Neural crest cell (in vitro differentiated cells): ENCODE measurements at places on chromosomes 11 and 22. TPM values are rescaled to one million over a fixed set of nuclear protein-coding genes. Genes with fewer than 3 reads are reported as not detected.

DNA sequence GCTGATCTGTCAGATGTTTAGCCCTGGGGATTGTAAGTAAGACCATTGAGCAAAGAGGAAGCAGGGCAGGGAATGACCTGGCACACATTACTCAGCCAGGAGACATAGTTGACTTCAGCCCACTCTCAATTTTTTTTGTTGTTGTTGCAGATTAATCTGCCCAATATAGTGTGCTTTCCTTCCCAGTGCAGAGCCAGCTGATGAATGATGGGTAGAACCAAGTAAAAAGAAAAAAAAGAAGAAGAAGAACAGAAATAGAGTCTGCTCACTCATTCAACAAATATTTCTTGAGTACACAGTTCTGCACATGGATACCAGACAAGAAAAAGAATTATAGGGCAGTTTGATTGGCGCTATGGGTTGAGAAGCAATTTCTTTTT is 292.7 kb downstream of the ETS1 start:
- H3K27me3 ChIP-seq: peaks cover 3% of the 10 kb centered on the region
- H3K4me1 ChIP-seq: peaks cover 56% of the 10 kb centered on the region
- DNase-seq: no peak

SLC36A4 gene
- 34.4 and 37.7 TPM in 2 replicates for total RNA-seq

DNA sequence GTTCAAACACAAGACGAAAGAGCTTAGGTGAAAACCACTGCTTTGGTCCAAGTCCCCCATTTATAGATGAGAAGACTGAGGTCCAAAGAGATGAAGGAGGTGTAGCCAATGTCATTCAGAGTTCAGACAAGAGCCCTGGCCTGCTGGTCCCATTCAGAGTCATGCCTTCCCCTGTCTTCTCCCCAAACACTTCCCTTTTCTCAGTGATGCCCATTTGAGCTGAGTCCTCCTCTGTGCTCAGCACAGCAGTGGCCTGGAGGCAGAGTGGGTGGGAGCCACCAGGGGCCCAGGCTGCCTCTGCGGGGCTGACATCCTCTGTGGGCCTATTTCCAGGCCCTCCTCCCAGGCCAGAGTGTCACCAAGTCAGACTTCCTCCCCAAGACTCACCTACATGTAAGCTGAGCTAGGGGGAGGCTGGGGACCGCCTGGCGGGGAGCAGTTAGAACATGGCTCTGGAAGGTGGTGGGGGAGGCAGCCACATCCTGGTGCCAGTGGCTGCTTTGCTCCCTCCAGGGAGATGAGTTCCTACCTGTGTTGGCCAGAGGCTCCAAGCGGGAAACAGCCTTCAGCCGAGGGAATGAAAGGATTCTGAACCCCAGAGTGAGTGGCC is 22.4 kb upstream of the LRRC10B start:
- peaks cover 53% of the 10 kb centered on the region for H3K4me1 ChIP-seq
- DNase-seq: no peak
- no peaks in the 10 kb centered on the region for H3K36me3 ChIP-seq

NOX4 gene
- total RNA-seq: 5.1 and 6.2 TPM in 2 replicates

DNA sequence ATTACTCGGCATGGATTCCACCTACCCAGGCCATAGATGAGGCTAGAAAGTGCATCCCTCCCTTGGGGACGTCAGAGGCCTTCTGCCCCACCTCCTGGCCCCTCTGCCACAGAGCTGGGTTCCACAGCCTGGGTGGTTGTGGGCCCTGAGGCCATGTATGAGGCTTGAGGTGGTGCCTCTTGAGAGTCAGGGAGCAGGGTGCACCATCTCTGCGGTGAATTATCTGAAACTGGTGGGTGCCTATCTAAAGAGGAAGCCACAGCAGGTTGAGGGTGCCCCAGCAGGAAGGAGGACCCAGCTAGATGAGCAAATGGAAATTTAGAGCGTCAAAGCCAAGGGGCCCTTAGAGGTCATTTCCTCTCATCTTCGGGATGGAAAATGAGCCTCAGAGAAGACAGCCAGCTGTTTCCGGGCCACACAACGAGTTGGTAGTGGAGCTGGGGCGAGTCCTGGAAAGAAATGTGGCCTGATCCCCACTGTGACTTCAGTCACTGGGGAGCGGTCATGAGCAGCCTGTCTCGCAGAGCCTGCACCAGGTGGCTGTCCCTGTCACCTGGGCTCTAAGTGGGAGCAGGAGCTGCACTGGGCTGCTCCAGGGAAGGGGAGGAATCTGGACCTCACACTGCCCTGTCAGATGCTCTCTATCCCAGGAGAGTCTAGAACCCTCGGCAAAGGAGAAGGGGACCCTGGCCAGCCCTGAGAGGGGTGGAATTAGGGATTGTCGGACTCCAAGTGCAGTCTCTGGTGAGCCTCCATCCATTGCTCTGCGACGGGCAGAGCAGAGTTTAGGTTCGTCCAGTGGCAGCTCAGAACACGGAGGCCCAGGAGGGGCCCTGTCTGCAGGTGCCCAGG is 7.3 kb downstream of the ADORA2A start:
- peak overlapping the region; percentile 36 for H3K27ac ChIP-seq
- H3K4me1 ChIP-seq: peaks cover 4% of the 10 kb centered on the region
- H3K27me3 ChIP-seq: no peaks in the 10 kb centered on the region
- no peaks in the 10 kb centered on the region for H3K36me3 ChIP-seq
- peak overlapping the region; percentile 23 for H3K4me3 ChIP-seq
- no peak for DNase-seq

ESAM gene
- 0.96 and 1.1 TPM in 2 replicates for total RNA-seq

DNA sequence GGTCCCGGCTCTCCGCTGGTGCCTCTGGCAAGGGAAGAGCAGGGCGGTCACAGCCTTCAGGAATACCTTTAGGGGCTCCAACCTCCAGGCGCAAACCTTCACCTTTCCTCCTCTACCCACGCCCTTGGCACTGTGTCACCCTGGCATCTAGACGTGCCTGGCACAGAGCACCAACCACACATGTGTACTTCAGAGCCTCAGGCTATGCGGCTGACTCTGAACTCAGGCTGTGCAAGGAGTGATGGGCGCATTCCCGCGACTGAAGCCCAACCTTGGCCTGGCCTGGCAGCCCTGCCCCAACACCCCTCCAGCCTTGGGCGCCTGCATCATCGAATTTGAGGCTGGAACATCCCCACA is 11.4 kb downstream of the SCARF2 start:
- peaks cover 13% of the 10 kb centered on the region for H3K27me3 ChIP-seq
- H3K4me1 ChIP-seq: peaks cover 12% of the 10 kb centered on the region
- H3K4me3 ChIP-seq: no peak overlapping the region
- H3K36me3 ChIP-seq: peaks cover 10% of the 10 kb centered on the region
- H3K27ac ChIP-seq: no peak overlapping the region

DNA sequence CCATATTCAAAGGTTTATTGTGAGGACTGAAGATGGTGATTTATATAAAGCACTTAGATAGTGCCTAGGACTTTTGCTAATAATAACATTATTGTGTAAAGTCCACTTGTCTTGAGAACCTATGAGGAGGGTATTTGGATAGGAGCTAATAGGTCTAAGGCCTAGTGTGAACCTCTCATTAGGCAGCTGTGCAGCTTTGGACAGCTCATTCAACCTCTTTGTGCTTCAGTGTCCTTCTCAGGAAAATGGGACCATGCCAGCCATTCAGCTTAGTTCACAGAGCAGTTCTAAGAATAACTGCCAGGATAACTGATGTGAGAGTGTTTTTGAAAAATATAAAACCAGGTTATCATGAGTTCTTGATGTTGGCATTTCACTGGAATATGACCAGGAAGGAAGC is 56.2 kb downstream of the NAV2 start:
- peaks cover 25% of the 10 kb centered on the region for H3K4me1 ChIP-seq
- no peak overlapping the region for H3K27ac ChIP-seq
- DNase-seq: no peak
- no peaks in the 10 kb centered on the region for H3K36me3 ChIP-seq

GRCh38 chr11:118572981-118573550 is 857 bp downstream of the ARCN1 start:
- no peak for DNase-seq
- H3K27ac ChIP-seq: peak overlapping the region; percentile 74
- peaks cover 42% of the 10 kb centered on the region for H3K4me1 ChIP-seq
- no peaks in the 10 kb centered on the region for H3K36me3 ChIP-seq

- H3K4me3 ChIP-seq: peak overlapping the region; percentile 67
- H3K27me3 ChIP-seq: no peaks in the 10 kb centered on the region
- H3K36me3 ChIP-seq: peaks cover 6% of the 10 kb centered on the region
- H3K27ac ChIP-seq: no peak overlapping the region
Measured at GRCh38 chr11:6615882-6616585, 3.2 kb downstream of the TPP1 start.

DNA sequence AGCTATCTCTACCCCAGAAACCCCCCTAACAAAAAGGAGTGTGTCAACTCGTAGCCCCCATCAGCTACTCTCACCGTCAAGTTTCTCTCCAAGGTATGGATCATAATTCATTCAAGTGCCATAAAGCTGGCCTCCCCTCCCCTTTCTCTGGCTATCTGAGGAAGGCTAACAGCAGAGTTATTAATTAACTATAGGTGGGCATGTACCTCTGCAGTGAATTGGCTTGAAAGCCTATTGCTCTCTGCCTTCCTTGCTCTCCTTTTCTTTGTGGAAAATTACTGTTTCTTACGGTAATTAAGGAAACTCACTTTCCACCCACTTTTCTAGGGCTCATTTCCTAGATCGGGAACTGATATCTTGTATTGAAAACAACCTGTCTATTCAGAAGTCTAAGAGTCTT is 14.1 kb downstream of the POLA2 start:
- no peak overlapping the region for H3K4me3 ChIP-seq
- H3K36me3 ChIP-seq: peaks cover 9% of the 10 kb centered on the region
- no peaks in the 10 kb centered on the region for H3K27me3 ChIP-seq
- H3K4me1 ChIP-seq: peaks cover 12% of the 10 kb centered on the region

DNAJB13 gene
- total RNA-seq: 0.32 and 0.35 TPM in 2 replicates

SNX32 gene
- 1.9 and 2.4 TPM in 2 replicates for total RNA-seq

GRCh38 chr11:3056296-3057068 is 741 bp downstream of the CARS1 start:
- H3K27ac ChIP-seq: peak overlapping the region; percentile 83
- peaks cover 32% of the 10 kb centered on the region for H3K4me1 ChIP-seq
- H3K27me3 ChIP-seq: no peaks in the 10 kb centered on the region
- no peak for DNase-seq

GRCh38 chr22:48581796-48582469 is 1245.7 kb downstream of the BRD1 start:
- peak overlapping the region; percentile 17 for H3K4me3 ChIP-seq
- H3K36me3 ChIP-seq: no peaks in the 10 kb centered on the region
- no peaks in the 10 kb centered on the region for H3K27me3 ChIP-seq
- DNase-seq: no peak
- peaks cover 26% of the 10 kb centered on the region for H3K4me1 ChIP-seq

- H3K4me1 ChIP-seq: no peaks in the 10 kb centered on the region
- no peaks in the 10 kb centered on the region for H3K27me3 ChIP-seq
- no peak overlapping the region for H3K4me3 ChIP-seq
- DNase-seq: no peak
- H3K36me3 ChIP-seq: peaks cover 2% of the 10 kb centered on the region
Measured at GRCh38 chr22:29345932-29346331, 30.4 kb upstream of the RASL10A start.

PTS gene
- 39.7 and 40.1 TPM in 2 replicates for total RNA-seq

DNA sequence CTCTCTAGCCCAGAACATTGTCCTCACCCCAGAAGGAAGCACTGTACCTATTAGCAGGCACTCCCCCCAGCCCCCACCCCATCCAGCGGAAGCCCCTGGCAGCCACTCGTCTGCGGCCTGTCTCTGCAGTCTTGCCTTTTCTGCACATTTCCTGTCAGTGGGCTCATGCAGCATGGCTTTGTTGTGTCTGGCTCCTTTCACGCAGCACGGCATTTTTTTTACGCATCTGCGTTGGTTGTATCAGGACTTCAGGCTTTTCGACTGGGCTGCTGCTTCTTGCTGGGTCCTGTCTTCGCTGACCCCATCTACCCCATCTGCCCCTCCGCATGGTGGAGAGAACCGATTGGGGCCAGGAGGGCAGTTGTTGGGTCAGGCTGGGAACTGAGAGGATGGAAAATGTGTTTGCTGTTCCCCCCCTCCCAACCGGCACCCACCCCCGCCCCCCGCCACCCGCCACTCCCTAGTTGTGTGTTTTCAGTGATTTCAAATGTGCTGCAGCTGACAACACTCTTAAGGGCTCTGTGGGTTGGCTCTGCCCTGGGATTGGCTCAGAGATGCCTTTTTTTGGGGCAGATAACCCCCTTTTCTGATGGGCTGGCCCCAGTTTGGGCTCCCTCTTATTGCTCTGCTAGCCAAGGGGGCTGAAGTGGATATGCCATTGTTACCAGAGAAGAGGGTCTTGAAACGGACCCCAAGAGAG is 110.0 kb downstream of the KIAA1671 start:
- no peak overlapping the region for H3K27ac ChIP-seq
- H3K36me3 ChIP-seq: no peaks in the 10 kb centered on the region
- H3K4me3 ChIP-seq: no peak overlapping the region
- H3K4me1 ChIP-seq: peaks cover 6% of the 10 kb centered on the region
- DNase-seq: no peak

IGSF22 gene
- total RNA-seq: 0.19 and 0.50 TPM in 2 replicates

DNA sequence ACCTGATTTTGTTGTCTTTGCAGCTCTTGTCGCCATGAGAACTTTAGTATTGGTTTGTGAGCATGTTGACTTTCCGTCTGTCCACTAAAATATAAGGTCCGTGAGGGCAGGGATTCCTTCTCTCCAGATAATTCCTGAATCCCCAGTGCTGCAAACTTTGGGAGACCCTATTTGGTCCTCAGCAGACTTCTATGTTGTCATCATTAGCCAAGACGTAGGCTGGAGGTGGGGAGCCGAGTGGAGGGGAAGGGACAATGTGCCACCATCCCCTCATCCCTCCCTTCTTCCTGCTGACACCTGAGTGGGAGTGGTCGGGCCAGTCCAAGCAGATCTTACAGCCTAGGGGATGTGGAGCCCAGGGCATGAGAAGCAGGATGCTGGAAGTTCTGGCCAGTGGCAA is 690.6 kb downstream of the TBC1D22A start:
- no peaks in the 10 kb centered on the region for H3K27me3 ChIP-seq
- no peak for DNase-seq
- no peak overlapping the region for H3K27ac ChIP-seq
- peaks cover 3% of the 10 kb centered on the region for H3K36me3 ChIP-seq
- H3K4me3 ChIP-seq: no peak overlapping the region

DNA sequence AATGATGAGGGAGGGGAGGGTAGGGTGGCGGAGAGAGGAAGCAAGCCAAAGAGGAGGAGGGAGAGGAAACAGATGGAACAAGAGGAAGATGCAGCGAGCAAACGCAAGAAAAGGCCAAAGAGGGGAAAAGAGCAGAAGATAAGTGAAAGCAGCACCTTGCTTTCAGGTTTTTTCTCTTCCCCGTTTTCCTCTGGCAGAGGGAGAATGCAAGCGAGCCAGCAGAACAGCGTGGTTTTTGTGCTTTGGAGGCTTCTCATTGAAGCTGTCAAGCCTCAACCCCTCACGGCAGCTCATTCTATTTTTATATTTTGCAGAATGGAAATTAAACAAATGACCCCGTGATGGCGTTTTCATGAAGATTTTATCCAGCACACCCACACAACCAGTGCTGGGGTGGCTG is 67.1 kb upstream of the GRAMD1B start:
- no peak overlapping the region for H3K27ac ChIP-seq
- no peaks in the 10 kb centered on the region for H3K36me3 ChIP-seq
- H3K27me3 ChIP-seq: peaks cover 59% of the 10 kb centered on the region
- H3K4me3 ChIP-seq: no peak overlapping the region
- peaks cover 17% of the 10 kb centered on the region for H3K4me1 ChIP-seq
